ENCODE measurements at places on chromosomes 7 and 10.

- DNase-seq, result no peak
Measured at GRCh38 chr7:50707236-50708006, 75.3 kb downstream of the GRB10 start.

GRCh38 chr7:157306846-157307838 lies 29.7 kb upstream of the DNAJB6 start:
- no peak for DNase-seq

DNA sequence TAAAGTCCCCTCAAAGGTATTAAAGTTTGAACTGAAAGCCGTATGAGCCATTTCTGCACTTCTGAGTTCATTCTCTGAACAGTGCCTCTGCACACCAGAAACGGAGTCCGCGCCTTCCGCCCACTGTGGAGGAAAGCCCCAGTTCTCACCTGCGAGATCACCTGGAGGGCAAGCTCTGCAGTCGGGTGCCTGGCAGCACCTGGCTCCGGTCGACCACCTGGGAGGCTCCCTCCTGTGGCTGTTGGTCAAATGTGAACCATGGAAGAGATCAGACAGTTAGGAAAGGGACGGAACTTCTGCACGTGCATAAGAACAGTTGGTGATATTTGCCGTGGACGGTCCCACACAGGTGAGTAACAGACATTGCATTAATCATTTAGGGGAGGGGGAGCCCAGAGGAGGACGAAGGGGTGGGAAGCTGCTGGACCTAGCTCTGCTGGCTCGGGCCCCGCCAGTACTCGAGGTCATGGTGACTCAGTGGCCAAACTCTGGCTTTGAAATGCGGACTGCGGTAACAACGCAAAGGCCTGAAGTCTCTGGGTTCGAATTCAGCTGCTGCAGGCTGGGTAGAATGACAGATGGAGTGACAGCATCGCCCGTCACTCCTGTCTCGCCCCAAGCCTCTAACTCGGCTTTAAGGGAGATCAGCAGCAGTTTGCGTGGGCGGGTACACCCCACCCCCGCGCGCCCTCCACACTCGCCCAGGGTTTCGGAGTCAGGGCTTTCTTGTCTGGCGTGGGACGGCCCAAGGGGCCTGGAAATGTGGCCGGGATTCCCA lies 1.7 kb upstream of the DPYSL4 start:
- DNase-seq, result no peak

DNA sequence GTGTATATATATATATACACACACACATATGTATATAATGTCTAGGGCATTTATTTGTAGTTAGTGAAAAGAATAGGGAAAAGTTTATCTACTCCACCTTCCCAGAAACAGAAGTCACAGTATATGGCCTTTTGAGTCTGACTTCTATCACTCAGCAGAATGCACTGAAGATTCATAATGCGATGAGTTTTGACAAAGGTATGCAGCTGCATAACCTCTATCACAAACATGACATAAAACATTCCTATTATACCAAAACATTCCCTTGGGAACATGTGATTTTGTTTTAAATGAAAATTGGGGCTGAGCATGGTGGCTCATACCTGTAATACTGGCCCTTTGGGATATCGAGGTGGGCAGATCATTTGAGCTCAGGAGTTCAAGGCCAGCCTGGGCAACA lies 137.3 kb upstream of the EEPD1 start:
- DNase-seq, result no peak

GRCh38 chr10:15745751-15746150 lies 26.0 kb upstream of the ITGA8 start:
- DNase-seq, result no peak

DNA sequence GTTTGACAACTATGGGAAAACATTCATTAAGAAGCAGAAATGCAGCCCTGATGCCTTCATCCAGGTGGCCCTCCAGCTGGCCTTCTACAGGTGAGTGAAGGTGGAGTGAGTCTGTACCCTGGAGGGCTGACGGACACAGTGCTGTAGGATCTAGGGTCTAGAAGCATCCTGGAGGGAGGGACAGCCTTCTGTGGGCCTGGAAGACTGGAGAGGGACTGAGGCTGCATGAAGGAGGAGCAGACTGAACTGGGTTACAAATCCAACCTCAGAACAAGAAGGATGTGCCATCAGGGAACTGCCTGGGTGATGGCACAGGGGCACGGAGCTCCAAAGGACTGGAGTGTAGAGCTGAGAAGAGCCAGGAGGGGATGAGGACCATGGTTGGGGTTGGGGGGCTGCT lies 27.5 kb upstream of the C10orf53 start:
- DNase-seq, result no peak

- no peak for DNase-seq
Measured at GRCh38 chr10:124291001-124291701, 127.6 kb downstream of the OAT start.

GRCh38 chr7:121279060-121279620 lies 49.7 kb upstream of the WNT16 start:
- DNase-seq, result peak; percentile 18

DNA sequence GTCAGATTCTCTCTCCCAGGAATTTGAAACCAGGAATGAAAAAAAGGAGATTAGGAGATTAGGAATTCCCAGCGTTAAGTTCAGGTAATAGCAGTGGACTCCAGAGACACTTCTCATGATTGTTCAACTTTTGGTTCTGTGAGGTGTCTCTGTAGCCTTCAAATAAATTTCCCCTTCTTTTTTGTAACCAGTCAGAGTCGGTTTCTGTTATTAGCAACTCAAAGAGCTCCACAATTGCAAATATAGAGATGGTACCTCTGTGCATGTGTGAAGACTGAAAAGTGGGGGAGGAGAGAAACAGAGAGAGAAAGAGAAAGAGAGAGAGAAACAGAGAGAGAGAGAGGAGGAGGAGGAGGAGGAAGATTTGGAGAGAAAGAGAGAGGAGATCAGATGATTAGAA lies 112.8 kb upstream of the STEAP1B start:
- DNase-seq, result no peak

DNA sequence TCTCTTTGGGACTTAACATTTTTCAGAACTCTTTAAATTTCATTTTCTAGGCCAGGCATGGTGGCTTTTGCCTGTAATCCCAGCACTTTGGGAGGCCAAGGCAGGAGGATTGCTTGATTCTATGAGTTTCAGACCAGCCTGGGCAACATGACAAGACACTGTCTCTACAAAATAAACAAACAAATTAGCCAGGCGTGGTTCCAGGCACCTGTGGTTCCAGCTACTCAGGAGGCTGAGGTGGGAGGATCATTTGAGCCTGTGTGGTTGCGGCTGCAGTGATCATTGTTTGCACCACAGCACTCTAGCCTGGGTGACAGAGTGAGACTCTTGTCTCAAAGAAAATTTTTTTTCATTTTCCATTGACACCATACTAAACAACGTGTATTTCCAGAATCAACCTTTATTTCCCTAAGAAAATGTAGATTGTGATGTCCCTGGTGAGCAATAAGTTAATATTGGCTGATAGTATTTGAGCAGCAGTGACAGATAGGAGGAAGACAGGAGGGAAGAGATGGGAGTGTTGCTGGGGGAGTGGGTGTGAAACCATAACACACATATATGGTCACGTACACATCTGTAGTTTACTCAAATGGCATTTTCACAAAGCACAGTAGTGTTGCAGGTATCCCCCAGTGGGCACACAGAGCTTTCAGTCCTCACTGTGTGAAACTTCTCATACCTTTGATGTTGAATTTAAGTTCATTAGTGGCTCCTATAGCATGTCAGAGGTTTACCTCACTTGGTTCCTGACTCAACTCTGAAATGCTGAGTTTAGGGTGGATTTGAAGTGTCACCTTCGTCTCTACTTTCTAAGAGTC lies 205.6 kb downstream of the AUTS2 start:
- peak; percentile 29 for DNase-seq

DNA sequence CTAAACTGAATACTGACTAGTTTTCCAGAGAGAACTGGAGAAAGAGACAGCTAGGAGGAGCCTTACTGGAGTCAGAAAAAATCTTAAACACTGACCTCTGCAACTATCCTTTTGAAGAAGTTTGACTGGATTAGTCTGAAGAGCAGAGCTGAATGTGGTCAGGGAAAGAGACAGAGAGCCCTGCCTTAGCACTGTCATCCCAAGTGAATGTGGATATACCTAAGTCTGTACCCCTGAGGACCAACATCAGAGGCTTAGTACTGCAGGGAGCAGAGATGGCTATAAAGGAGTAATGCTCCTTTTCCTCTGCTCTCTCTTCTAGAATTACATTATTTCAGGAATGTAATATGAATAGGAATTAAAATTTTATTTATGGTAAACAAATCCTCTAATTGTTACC lies 69.8 kb upstream of the TMEM140 start:
- no peak for DNase-seq

GRCh38 chr7:47043304-47043703 lies 538.6 kb downstream of the TNS3 start:
- no peak for DNase-seq

GRCh38 chr7:147818317-147818716 lies 772.2 kb upstream of the C7orf33 start:
- no peak for DNase-seq

- no peak for DNase-seq
Measured at GRCh38 chr10:97049670-97050069, 136.1 kb downstream of the SLIT1 start.

DNA sequence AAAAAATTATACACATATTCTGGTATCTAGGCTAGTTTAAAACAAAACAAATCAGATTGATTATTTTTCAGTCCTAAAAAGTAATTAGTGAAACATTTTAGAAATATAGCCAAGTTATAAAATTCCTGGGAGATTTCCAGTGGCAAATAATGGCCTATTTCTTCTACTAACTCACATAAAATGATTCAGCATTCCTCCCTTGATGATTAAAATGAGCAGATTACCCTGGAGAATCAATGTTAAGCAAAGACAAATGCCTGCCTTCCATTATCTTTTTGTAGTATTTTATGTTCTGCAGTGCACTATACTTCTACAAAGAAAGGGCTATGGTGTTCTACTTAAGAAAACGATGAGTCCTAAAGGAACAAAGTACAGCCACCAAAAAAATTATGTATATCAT lies 53.6 kb downstream of the PARD3 start:
- DNase-seq, result no peak

DNA sequence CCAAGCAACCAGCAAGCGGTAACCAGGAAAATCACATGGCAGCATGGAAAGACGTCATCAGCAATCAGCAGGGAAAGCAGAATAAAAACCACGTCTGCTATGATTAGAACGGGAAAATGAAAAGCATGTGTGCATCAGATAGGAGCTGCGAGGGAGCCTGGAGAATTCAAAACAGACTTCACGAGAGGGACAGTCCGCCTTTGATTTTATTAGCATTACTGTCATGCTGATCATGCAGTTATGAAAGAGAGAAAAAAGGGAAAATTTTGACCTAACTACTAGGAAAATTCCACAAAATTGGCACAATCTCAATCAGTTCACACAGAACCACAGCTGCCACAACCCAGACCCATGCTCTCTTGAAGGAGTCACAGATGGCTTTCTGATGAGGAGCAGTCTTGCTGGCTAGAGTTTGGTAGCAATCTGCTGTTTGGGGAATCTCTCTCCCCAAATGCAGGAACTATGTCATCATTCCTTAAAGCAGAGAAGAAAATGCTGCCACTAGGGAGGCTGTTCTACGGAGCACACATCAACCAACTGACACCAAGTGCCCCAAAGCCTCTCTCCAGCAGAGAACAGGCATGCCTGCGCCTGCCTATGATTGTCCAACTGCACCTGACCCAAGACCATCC lies 295.9 kb downstream of the TNS3 start:
- no peak for DNase-seq

GRCh38 chr10:131406676-131407392 lies 95.3 kb upstream of the TCERG1L start:
- no peak for DNase-seq

GRCh38 chr7:31767686-31768358 lies 80.8 kb downstream of the PPP1R17 start:
- no peak for DNase-seq

- DNase-seq, result no peak
Measured at GRCh38 chr7:112010994-112011393, 195.2 kb downstream of the DOCK4 start.

GRCh38 chr7:100785878-100786277 lies 41.4 kb downstream of the EPHB4 start:
- DNase-seq, result peak; percentile 7

GRCh38 chr7:86667732-86668131 lies 24.0 kb downstream of the GRM3 start:
- no peak for DNase-seq

DNA sequence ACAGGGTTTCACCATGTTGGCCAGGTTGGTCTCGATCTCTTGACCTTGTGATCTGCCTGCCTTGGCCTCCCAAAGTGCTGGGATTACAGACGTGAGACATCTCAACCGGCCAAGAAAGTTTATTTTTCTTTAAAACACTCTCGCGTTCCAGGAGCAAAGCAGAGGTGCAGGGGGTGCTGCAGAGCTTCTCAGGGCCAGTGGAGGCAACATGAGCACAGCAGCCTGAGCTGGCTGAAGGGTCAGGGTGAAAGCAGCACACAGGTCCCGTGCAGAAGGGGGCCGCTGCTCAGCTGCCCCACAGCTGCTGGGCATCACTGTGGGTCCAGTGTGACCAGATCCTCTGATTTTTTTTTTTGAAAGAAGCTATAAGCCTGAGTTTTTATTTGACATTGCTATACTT lies 46.1 kb downstream of the EPHB4 start:
- DNase-seq, result no peak

- DNase-seq, result no peak
Measured at GRCh38 chr7:70703785-70704184, 428.2 kb upstream of the GALNT17 start.
